Astrocyte of the spinal cord (primary cell): ENCODE measurements at places on chromosomes 12 and 14.

DNA sequence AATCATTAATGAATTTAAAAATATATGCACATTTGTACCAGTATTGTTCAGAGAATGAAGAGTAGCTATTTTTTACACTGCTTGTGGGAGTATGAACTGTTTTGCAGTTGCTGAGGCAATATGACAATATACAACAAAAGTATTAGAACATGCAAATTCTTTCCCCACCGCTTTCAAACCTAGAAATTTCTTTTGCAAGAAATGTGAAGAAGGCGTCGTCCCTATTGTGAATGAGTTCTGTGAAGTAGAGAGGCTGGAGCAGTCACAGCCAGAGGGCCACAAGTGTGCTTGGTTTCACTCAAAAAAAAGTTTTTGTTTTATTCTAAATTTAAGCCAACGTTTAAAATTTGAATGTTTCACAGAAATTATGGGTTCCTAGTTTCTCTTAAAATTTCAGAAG is 184.9 kb downstream of the ALG10B start:
- DNase-seq, result no peak

DNA sequence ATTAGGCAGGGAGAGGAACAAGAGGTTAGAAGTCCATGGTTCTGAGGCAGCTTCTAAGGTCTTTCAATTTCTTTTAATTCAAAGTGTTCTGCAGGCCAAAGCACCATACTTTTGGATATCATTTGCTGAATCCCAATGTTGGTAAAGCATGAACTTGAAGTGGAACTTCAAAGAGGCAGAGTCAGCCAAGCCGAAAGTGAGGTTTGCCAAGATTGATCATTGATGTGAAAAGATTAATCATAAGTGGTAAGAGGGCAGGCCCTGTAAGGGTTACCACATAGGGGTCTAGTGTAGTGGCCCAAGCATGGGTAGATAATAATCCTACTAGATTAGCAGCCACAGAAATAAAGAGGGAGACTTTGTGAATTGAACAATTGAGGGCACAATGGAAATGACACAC is 191.7 kb upstream of the DIO2 start:
- no peak for DNase-seq

GRCh38 chr14:101500681-101501080 is 60.6 kb upstream of the DIO3 start:
- no peak for DNase-seq

- DNase-seq, result no peak
Measured at GRCh38 chr12:71125949-71126348, 31.9 kb downstream of the TSPAN8 start.

GRCh38 chr14:57549765-57550420 is 56.2 kb upstream of the CCDC198 start:
- no peak for DNase-seq
